ENCODE measurements at places on chromosomes 1 and 21. TPM values are rescaled to one million over a fixed set of nuclear protein-coding genes. Genes with fewer than 3 reads are reported as not detected.

DNA sequence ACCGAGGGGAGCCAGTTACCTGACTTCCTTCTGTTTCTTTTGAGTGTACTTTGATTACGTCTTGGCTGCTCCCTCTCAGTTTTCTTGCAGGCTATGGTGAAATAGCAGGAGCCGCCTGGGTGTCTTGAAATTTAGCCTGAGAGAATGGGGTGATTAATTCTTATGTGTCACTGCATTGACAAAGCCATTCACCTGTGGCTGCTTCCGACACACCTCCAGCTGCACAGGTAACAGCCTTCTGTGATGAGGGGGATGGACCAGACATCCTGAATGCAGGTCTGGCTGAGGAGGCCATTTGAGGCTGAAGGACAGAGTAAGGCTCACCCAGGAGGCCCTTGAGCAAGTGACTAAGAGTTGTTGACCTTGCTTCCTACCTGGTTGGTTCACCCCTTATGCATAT, 16.5 kb downstream of the CACNA1E start:
- no peak overlapping the region for H3K27ac ChIP-seq
- DNase-seq: no peak
- no peak overlapping the region for H3K4me3 ChIP-seq
- H3K27me3 ChIP-seq: no peaks in the 10 kb centered on the region
- H3K36me3 ChIP-seq: no peaks in the 10 kb centered on the region
- H3K4me1 ChIP-seq: no peaks in the 10 kb centered on the region

- peak; percentile 16 for DNase-seq
- H3K27ac ChIP-seq: no peak overlapping the region
- no peak overlapping the region for H3K4me3 ChIP-seq
- no peaks in the 10 kb centered on the region for H3K27me3 ChIP-seq
- no peaks in the 10 kb centered on the region for H3K4me1 ChIP-seq
- H3K36me3 ChIP-seq: peaks cover 19% of the 10 kb centered on the region
Observed at GRCh38 chr21:32599526-32599925, 12.7 kb downstream of the CFAP298 start.

DNA sequence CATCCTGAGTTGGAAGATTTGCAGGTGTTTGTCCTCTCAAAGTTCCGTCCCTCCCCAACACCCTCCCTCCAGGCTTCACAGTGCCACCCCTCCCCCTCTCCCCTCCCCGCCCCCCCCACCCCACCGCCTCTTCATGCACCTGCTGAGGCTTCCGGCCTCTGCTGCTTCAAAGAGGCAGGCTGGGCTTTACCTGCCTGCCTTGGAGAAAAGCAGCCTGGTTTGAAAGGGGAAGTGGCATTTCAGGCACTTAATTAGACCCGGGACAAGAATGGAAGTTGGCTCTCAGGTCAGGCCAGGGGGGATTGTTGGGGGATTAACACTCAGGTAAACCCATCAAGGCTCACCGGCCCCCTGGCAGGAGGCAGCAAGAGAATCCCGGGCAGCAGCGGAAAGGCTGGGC, 21.1 kb downstream of the PAX7 start:
- DNase-seq: no peak
- H3K27me3 ChIP-seq: peaks cover 6% of the 10 kb centered on the region
- H3K36me3 ChIP-seq: no peaks in the 10 kb centered on the region
- H3K27ac ChIP-seq: no peak overlapping the region
- H3K4me3 ChIP-seq: no peak overlapping the region

GRCh38 chr1:67304023-67304422, 3.6 kb upstream of the IL12RB2 start:
- H3K4me1 ChIP-seq: peaks cover 7% of the 10 kb centered on the region
- no peak overlapping the region for H3K27ac ChIP-seq
- no peak overlapping the region for H3K4me3 ChIP-seq
- DNase-seq: no peak
- H3K27me3 ChIP-seq: no peaks in the 10 kb centered on the region

GRCh38 chr1:182163821-182164223, 102.3 kb upstream of the ZNF648 start:
- DNase-seq: peak; percentile 24
- no peaks in the 10 kb centered on the region for H3K36me3 ChIP-seq
- H3K4me3 ChIP-seq: no peak overlapping the region
- H3K4me1 ChIP-seq: no peaks in the 10 kb centered on the region
- H3K27ac ChIP-seq: no peak overlapping the region
- no peaks in the 10 kb centered on the region for H3K27me3 ChIP-seq

DNA sequence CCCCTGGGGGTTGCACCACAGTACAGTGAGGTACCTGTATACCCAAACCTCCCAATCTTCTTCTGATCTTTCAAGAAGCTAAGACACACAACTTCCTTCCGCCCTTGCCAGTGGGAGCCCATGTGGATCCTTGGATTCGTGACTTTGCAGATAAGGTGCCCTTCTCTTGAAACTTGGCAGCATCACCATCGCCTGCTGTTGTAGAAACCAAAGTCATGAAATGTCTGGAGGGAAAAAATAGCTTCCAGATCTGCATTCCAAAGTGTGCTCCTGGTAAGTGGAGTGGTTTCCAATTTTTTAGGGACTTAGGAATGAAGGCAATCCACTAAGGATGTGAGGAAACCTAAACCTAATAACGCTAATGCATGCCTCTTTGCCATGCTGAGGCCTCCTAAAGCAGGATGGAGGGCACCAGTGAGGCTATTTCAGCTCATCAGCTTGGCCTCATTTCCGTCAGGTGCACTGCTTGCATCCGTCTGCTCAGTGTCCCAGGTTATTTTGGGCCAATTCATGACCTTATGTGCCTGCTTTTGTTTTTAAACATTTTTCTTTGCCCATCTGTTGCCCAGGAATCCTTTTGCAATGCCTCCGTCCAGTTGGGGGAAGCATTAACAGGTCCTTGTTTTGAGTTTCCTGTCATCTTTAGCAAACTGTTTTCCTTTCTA, 8.2 kb upstream of the EFHD2 start:
- H3K27ac ChIP-seq: peak overlapping the region; percentile 15
- H3K27me3 ChIP-seq: no peaks in the 10 kb centered on the region
- no peaks in the 10 kb centered on the region for H3K4me1 ChIP-seq
- H3K4me3 ChIP-seq: no peak overlapping the region
- H3K36me3 ChIP-seq: no peaks in the 10 kb centered on the region

GRCh38 chr1:198848206-198848605, 209.4 kb downstream of the PTPRC start:
- H3K4me3 ChIP-seq: no peak overlapping the region
- DNase-seq: no peak
- no peaks in the 10 kb centered on the region for H3K27me3 ChIP-seq

DNA sequence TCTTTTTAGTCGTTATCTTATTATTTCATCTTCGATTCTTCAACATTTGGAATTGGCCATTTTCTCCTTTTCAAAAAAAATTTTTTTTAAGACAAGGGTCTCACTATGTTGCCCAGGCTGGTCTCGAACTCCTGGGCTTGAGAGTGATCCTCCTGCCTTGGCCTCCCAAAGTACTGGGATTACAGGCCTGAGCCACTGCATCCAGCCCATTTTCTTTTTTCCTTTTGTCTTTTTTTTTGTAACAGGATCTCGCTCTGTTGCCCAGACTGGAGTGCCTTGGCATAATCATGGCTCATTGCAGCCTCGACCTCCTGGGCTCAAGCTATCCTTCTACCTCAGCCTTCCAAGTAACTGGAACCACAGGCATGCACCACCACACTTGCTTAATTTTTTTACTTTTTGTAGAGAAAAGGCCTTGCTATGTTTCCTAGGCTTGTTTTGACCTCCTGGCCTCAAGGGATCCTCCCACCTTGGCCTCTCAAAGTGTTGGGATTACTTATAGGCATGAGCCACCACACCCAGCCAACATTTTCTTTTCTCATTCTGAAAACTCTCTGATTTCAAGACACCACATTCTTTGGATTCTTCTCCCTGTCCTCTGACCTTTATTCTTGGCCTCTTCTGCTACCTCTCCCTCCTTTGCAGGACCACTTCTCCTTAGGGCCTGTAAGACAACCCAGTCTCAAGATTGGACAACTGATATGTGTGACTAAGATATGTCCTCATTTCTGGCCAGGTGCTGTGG, 6.0 kb upstream of the MAP1LC3C start:
- H3K4me3 ChIP-seq: no peak overlapping the region
- H3K4me1 ChIP-seq: no peaks in the 10 kb centered on the region
- H3K27me3 ChIP-seq: no peaks in the 10 kb centered on the region

DNA sequence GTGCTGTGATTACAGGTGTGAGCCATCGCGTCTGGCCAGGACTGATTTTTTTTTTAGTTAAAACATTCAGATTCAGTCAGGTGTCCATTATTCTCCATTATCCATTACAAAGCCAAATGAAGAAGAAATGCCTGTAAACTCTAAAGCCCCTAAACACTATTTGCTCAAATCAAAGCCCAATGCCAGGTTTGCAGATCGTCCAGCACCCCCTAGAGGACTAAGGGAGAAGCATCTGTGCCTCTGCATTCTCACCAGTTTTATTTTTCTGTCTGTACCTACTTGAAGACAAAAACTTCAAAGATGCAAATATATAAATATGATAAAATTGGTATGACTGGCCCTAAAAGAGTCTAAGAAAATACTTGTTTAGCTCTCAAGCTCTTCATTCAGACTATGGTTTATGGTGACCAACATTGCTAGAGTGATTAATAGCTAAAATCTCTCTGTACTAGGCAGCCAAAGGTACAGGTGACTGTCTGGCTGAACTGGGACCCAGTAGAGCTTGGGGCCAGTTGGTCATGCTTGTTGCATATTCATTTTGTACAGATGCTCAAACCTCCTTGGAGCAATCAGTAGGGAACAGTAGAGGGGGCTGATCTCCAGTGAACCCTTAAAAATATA, 138.4 kb downstream of the SYT2 start:
- no peak for DNase-seq
- no peaks in the 10 kb centered on the region for H3K27me3 ChIP-seq
- no peaks in the 10 kb centered on the region for H3K36me3 ChIP-seq
- no peak overlapping the region for H3K4me3 ChIP-seq
- H3K27ac ChIP-seq: no peak overlapping the region

GRCh38 chr1:24452922-24453485, 37.4 kb downstream of the NIPAL3 start:
- no peaks in the 10 kb centered on the region for H3K27me3 ChIP-seq
- H3K36me3 ChIP-seq: peaks cover 5% of the 10 kb centered on the region
- no peak overlapping the region for H3K4me3 ChIP-seq
- no peak for DNase-seq

The SYF2 gene
- 48.5 TPM for total RNA-seq

The LYPD8 gene
- total RNA-seq: not detected

The MIXL1 gene
- total RNA-seq: not detected

The KRTAP8-1 gene
- total RNA-seq: not detected

The CD52 gene
- total RNA-seq: not detected

The TDRD5 gene
- total RNA-seq: not detected

Measured in body of pancreas (tissue), 4 donors.